ENCODE measurements at places on chromosomes 12 and 14.

GRCh38 chr12:110932046-110932445 lies 11.7 kb upstream of the MYL2 start:
- no peak for DNase-seq

- DNase-seq: no peak
Measured at GRCh38 chr14:54420478-54421142, 20.6 kb downstream of the CNIH1 start.

- DNase-seq: no peak
Measured at GRCh38 chr14:100790502-100791347, 35.2 kb upstream of the MEG3 start.

- DNase-seq: no peak
Measured at GRCh38 chr14:69909826-69910550, 30.8 kb downstream of the SMOC1 start.

DNA sequence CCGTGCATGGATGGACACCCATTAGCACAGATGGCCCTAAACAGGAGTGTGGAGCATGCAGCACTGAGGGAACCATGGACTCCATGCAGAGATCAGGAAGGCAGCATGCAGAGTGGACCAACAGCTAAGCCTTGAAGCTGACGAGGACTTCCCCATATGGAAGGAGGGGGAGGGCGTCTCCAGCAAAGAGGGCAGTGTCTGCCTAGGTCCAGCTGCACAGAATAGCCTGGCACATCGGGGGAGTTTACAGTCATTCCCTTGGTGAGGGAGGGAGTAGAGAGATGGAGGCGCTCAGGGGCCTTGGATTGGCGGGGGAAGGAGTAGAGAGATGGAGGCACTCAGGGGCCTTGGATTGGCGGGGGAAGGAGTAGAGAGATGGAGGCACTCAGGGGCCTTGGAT lies 64.5 kb downstream of the ANKRD9 start:
- DNase-seq: no peak

DNA sequence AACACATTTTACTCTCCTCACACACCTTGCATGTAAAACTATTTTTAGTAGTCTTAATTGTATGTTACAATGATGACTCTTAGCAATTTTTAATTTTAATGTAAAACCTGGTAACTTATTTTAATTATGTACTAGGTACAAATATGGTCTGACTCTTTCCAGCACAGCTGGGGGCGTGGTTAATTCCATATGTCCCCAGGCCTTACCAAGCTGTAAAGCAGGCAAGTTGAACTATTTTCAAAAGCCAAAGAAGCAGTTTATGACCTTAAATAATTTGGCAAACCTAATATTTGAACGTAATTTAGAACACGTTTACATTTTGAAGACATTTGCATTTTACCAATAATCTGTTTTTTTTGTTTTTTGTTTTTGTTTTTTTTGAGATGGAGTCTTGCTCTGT lies 9.3 kb upstream of the ACOT6 start:
- DNase-seq: no peak

DNA sequence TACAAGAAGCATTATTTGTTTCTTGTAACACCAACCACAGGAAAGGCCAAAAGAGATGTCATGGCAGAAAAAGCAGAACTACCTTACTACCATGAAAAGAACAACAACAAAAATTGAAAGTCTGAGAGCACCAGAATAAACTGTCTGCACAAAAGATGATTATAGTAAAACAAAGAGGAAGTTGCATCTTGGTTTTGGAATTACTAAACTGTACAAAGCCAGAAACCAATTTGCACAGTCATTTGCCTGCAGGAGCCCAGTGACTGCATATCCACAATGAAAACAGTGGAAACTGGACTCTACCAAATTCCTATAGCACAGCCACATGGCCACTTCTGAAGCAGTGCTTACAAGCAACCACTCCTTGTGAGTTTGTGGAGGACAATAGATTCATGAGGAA lies 276.2 kb downstream of the SSPN start:
- DNase-seq: no peak

GRCh38 chr12:48873096-48873495 lies 7.4 kb upstream of the RND1 start:
- no peak for DNase-seq
